NCI-H446 treated with DMSO at 0.1 percent for 48 hours (cell line): ENCODE measurements at places on chromosomes 13 and 19.

DNA sequence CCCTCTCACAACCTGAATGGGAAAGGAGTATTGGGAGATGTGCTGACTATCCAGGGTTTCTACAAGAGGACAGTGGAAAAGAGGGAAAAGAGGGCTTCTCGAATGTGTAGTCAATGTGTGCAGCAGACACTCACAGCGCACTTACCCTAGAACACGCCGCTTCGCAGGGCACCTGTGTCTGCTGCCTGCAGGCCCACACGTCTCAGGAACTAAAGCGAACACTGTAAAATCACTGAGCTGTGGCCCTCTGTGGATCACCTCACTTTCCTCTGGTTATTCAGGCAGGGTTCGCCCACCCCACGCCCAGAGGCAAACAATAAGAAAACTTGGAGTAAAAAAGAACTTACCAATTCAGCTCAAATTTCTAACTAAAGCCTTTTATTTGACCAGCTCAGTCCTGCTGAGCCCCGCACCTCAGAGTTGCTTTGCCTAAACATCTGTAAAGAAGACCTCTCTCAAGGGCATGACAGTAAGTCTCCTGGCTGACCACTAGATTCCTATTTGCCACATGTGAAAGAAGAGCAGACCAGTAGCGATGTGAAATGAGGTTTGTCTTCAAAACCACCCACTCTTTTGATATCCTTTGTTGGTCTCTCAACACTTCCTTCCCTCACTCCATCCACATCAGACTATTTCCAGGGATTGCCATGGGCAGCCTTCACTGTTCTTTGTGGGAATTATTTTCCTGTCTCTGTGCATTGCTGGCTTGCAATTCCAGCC is 19.3 kb upstream of the DOCK9 start:
- no peak for DNase-seq

GRCh38 chr13:50918567-50918966 is 9.0 kb downstream of the RNASEH2B start:
- DNase-seq = no peak

GRCh38 chr19:495402-496111 is 729 bp upstream of the MADCAM1 start:
- DNase-seq = peak; percentile 54

DNA sequence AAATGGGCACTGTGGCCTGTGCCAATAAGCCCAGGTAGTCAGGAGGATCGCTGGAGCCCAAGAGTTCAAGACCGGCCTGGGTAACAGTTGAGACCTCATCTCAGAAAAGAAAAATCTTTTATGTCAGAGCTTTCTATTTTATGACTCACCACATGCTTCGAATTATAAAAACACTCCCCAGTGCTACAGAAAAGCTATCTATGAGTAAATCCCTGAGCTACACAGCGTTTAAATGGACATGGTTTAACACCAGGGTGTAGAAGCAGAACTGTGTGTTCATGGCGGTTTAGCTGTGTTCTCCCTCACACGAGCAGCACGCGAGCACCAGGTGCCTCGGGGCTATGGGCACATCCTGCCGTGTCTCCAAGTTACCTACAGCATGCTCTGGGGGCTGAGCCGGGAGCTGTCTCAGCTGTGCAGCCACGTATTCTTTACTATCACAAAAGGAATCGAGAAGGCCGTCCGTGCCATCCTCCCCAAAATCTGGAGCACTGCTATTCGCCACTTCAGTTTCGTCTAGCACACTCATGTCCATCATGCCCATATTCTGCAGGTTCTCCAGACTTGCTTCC is 6.7 kb downstream of the SAFB2 start:
- DNase-seq = no peak

DNA sequence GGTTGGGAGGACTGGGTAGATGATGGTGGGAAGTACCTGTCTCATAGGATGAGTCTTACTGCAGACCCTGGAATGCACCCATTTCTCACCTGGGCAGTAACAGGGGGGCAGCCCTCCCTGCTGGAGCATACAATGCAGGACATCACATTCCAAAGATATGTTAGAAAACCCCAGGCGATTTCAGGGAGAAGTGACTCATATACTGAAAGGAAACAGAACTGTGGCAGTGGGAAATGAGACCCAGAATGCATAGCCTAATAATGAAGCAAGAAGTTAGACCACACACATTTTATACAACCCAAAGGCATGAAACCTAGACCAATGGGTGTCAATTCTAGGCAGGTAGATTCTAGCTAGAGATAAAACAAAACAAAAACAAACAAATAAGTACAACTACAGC is 402.7 kb downstream of the IRS2 start:
- no peak for DNase-seq

GRCh38 chr13:31476266-31476665 is 263.1 kb upstream of the RXFP2 start:
- no peak for DNase-seq

DNA sequence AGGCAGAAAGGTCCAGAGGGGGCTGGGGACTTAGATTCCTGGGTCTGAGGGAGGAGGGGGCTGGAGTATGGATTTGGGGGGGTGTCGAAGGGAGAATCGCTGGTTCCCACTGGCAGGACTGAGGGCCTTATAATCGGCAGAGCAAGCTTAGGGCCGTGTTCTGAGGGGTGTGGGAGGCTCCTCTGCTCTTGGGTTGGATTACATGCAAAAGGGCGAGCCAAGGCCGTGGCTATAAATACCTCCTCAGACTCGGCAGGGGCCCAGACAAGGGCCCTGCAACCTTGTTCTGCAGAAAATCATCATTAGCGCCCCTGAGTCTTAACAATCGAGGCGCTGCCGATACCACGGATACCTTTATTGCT is 707 bp upstream of the MAMSTR start:
- DNase-seq = no peak

DNA sequence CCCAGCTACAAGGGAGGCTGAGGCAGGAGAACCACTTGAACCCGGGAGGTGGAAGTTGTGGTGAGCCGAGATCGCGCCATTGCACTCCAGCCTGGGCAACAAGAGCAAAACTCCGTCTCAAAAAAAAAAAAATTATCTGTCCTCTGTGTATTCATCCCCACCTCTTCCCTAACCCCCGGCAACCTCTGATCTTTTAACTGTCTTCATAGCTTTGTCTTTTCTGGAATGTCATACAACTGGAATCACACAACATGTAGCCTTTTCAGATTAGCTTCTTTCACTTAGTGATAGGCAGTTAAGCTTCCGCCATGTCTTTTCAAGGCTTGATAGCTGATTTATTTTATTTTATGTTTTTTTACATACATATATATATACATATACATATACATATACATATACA is 8.4 kb upstream of the S1PR5 start:
- DNase-seq = no peak

- no peak for DNase-seq
Observed at GRCh38 chr13:34174671-34175145, 356.8 kb downstream of the RFC3 start.

GRCh38 chr13:99214232-99214631 is 13.6 kb downstream of the UBAC2 start:
- no peak for DNase-seq

- no peak for DNase-seq
Observed at GRCh38 chr19:23867895-23868294, 46.8 kb upstream of the ZNF726 start.

- no peak for DNase-seq
Observed at GRCh38 chr19:40341601-40342482, 6.4 kb downstream of the C19orf47 start.

DNA sequence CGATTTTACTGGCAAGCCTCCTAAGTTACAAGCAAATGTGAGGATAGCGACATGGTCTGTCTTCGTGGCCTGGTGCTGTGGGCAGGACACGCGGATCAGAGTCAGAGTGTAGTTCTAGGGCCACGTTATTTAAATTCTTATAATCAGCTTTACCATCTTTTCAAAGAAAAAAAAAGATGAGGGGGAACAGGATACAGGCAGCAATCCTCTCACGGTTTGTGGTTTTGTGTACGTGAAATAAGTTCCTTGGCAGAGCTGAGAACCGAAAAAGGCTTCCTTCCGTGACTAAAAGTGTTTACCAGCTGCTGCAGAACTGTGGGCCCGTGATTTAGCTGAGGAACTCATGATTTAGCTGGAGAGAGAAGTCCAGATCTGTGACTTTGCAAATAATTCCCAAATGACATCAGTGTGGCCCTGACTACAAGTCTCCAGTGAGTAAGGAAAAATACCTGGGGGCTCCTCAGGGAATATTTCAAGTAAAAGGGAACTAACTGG is 27.2 kb downstream of the RCBTB2 start:
- DNase-seq = no peak

- DNase-seq = no peak
Observed at GRCh38 chr13:70666883-70667556, 558.8 kb upstream of the KLHL1 start.

DNA sequence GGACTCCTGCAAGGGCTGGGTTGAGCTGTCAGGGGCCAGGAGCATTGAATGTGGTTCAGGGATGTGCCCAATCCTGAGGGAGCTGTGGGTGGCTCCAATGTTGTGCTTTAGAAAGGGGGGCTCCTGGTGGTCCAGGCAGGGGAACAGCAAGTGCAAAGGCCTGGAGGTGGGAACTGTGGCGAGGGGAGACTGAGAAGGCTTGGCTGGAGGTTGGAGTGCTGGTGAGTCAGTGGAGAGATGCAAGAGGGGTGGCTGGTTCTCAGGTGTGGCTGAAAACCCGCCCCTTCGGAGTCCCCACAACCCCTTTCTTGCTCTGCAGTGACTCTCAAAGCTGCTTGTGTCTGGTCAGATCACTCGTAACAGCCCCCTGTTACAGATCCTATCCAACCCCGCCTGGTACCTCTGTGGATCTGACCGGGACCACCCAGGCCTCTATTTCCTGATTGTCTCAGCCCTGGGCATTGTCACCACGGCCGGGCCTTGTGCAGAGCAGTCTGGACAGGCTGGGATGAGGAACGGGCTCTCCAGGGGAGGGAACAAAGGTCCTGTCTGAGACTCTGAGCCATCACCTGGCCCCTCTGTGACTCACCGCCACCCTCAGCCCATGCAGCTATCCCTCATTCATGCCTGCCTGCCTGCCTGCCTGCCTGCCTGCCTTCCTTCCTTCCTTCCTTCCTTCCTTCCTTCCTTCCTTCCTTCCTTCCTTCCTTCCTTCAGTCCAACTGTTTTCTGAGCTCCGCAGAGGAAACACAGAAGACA is 1.4 kb upstream of the KCNN1 start:
- DNase-seq = no peak

GRCh38 chr13:73107970-73108369 is 49.2 kb downstream of the KLF5 start:
- no peak for DNase-seq

GRCh38 chr13:41546372-41547190 is 89.2 kb downstream of the RGCC start:
- DNase-seq = no peak

DNA sequence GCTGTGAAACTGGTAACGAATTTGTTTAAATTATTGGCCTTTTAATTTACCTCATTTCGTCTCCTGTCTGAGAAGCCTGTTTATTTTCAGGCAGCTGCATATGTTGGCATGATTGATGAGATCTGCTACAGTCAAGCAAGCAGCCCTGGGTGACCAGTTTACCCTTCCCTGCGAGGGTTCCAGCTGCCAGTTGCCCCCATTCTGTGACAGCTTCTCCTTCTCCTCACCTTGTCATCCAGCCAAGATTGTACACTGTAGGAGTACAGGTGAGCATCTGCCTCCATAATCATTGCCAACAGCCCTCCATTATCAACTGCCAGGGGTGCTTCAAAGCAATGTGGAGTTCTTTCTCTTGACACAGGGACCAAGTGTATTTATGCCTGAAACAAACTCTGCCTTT is 1979.9 kb upstream of the PRR20A start:
- DNase-seq = peak; percentile 44

DNA sequence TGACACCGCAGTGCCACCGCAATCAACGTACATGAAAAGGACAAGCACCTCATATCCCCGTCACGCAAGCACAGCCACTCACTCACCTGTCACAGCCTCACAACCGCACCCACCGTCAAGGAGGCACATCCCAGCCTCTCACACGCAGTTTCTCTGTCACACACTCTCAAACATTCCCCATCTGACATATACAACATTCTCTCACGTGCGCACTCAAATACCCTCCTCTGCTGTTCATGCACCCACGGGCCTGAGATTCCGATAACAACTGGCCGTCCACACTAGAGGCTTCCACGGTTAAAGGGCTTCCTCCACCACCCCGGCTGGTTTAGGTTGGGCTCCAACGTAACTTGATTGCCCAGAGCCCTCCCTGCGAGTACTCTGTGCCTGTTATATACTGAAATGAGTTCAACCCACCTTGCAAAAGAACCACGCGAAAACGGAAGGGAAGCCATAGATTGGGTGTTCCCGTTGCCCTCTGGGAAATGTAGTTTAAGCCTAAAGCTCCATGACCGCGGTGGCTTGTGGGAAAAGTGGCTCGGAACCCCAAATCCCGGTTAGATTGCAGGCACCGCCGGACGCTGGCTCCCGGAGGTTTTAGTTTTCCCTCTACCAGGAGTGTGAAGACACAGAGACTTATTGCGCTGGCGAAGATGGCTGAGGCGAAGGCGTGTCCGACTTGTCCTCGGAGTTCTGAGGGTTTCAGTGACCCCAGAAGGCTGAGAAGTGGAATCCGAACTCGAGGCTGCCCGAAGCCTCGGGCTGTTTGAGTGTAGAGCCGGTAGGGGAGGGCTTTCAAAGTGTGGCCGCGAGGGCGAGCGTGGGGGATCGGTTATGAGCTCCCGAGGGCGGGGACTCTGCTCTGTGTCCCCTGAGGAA is at the start of gene ZNF573:
ZNF573 (minus strand) TSS at position 460 of the 879 bp plus-strand sequence. CDS start 5,857 bp downstream, outside the sequence.
- peak; percentile 66 for DNase-seq

DNA sequence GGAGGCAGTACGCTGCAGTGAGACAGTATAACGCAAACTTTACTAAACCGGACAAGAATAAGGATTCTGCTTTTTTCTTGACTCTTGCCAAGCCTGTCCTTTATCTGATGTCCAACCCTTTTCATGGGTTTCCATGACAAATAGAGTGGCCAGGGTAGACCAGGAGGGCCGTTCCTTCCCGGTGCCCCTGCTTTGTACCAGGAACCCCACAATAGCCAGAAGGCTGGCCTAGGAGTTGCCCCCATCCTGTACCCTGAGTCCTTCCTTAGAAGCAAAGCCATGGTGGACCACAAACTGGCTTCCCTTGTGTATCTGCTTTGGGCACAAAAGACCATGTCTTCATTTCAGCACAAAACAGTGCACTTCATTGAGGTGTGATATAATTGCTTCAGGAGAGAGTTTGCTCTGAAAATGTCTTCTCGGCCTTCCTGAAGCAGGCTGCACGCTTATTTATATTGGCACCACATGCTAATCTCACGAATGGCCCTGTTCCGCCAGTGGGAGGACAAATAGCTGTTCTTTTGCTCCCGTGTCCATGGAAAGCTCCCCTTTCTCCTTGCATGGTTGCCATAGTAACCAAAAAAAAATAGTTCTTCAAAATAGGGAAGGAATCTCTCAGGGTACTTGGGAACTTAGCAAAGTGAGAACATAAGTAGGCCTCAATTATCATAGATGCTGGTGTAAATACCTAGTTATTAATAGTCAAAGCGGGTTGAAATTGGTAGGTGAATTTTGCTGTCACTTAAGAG is 222.1 kb downstream of the ZIC5 start:
- DNase-seq = no peak
